CD8-positive, alpha-beta T cell (primary cell): ENCODE measurements at places on chromosomes 6 and 20.

GRCh38 chr20:38962928-38963401 is 821 bp downstream of the DHX35 start:
- no peak for DNase-seq

DNA sequence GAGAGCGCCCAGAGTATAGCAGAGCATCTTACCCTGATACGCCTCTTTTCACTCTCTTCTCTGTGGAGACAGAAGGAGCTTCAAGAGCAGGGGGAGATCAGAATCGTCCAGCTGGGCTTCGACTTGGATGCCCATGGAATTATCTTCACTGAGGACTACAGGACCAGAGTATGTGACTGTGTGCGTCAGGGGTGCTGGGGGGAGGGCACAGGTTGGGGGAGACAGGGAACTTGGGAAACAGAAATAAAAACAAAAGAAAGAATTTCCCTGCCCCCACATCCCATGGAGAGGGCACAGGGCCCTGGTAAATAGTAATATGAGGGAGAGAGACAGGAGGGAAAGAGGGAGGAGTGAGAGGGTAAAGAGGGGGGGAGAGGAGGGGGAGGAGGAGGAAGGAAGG is 3.0 kb upstream of the C4A start:
- no peak for DNase-seq

GRCh38 chr20:8504030-8504429 is 372.0 kb downstream of the PLCB1 start:
- DNase-seq, result no peak

- no peak for DNase-seq
Measured at GRCh38 chr6:68194846-68195478, 440.1 kb upstream of the ADGRB3 start.

- no peak for DNase-seq
Measured at GRCh38 chr20:4684837-4685413, 36.8 kb upstream of the PRND start.

- no peak for DNase-seq
Measured at GRCh38 chr6:138963531-138963930, 24.5 kb downstream of the REPS1 start.

DNA sequence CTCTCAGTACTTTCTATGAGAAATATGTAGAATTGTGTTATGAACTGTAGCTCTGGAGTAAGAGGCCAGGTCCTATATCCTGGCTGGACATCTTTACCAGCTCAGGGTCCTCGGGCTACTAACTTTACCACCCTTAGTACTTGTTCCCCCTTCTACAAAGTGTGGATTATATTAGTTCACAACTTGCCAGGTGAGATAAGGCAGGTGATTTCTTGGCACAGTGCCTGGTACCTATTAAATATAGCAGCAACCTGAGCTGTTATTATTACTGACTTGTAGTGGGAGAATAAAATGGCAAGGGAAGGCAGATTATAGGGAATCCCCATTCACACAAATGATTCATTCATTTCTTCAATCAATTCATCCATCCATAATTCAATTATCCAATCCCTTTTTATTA is 150.1 kb downstream of the DOK5 start:
- no peak for DNase-seq

GRCh38 chr6:11618533-11618932 is 81.0 kb downstream of the TMEM170B start:
- no peak for DNase-seq

- no peak for DNase-seq
Measured at GRCh38 chr20:35015863-35016193, 60.2 kb downstream of the MYH7B start.

DNA sequence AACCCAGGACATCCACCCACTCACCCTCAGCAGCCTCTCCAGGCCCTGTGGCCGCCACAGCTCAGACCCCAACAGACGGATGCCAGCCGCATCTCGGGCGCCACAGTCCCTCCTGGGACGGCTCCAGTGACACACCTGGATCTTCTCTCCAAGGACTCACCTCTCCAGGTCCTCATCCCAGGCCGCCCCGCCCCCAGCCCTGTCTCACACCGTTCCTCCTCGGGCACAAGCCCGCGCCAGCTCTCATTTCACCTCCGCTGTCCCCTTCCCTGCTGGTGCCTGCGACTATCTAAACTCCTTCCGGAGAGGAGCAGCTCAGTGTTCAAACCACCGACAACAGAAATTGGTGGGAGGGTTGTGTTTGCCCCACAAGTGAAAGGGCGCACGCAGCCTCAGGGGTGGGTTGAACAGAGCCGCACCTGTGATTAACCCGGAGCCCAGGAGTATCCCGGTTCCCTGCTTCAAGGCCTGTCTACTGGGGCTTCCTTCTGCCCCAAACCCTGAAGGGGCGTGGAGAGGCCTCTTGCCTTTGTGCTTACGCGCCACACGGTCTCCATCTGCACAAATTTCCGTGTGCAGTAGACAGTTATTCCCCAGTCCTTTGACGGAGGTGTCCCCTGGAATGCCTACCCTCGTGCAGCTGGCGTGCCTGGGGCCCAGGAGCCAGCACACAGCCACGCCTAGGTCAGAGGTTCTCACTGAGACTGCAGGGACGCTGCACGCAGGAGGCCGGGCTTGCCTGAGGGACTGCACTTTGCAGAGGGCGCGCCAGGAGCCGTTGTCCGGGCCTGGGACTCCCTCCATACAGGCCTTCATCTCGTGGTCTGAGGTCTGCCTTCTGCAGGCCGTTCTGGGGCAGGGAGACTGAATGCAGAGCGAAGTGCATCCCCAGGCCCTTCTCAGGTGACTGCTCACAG is 232.7 kb downstream of the DLL1 start:
- DNase-seq, result no peak

DNA sequence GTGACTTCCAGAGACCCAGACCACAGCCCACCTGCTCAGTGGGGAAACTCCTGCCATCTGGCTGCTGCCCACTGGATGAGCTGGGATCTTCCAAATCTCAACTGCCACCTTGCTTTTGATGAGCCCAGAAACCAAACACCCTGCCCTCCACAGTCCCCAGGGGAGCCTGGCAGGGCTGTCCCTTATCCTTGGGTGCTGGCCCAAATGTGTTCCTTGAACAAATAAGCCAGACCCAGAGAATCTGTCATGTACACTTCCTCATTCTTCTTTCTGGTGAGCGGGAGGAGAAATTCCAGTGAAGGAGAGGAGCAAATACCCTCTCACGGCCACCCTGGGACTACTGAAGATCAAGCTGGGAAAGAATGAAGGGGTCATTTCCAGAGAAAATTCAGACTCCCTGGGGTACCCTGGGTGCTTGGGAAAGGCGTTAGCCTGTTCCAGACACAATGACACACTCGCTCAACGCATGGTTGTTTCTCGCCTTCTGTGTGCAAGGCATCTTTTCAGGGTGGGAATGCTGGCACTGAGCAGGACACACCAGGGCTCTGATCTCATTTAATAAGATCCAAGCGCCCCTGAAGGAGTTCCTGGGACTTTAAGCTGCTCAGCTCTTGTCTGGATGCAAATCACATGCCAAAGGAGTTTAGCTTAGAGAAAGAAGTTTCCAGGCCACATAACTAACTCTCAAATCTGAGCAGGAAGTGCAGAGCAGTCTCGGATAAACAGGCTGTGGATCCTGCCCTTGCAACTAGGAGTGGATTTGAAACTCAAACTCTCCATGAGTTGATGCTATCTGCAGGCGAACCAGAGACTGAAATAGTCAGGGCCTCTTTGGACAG is 38.5 kb downstream of the PXDC1 start:
- DNase-seq, result no peak

- DNase-seq, result no peak
Measured at GRCh38 chr20:15945289-15945688, 628.0 kb downstream of the KIF16B start.
